ENCODE measurements at places on chromosomes 2 and 18. TPM values are rescaled to one million over a fixed set of nuclear protein-coding genes. Genes with fewer than 3 reads are reported as not detected.

DNA sequence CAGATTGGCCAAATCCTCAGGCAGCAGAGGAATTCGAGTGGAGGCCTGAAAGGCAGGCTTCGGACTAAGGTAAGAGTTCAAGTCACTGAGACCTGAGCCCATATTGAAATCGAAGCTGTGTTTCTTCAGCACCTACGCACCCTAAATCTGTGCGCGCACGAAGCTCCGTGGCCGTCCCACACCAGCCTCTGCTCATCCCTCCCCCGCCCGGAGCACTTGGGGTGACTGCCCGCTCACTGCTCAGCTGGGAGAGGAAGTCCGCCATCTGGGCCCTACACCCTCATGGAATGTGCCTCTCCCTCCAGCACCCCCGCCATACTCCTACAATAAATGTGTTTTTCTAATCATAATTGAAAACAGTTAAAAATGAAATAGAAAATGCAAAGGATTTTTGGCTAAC lies 734.5 kb downstream of the GALR1 start:
- no peak for DNase-seq

- no peak for DNase-seq
Observed at GRCh38 chr2:122081751-122082150, 326.3 kb downstream of the TSN start.

DNA sequence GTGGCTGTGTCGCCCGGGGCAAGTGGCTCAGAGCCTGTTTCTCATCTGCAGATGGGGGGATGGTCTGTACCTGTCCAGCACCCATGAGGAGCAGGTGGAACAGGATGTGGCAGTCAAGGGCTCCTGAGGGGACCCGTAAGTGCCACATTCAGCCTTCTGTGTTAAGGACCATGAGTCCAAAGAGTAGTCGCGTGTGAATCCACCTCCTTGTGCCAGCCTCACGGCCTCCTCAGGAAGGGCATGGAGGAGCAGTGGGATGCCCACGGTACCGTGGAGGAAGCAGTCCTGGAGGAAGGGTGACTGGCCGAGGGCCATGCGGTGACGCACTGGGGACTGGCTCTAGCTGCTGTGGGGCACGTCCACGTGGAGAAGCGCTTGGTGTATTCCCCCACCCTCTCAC lies 61.1 kb downstream of the ODC1 start:
- DNase-seq: no peak

GRCh38 chr2:229282758-229283546 lies 11.9 kb upstream of the PID1 start:
- DNase-seq: peak; percentile 12

DNA sequence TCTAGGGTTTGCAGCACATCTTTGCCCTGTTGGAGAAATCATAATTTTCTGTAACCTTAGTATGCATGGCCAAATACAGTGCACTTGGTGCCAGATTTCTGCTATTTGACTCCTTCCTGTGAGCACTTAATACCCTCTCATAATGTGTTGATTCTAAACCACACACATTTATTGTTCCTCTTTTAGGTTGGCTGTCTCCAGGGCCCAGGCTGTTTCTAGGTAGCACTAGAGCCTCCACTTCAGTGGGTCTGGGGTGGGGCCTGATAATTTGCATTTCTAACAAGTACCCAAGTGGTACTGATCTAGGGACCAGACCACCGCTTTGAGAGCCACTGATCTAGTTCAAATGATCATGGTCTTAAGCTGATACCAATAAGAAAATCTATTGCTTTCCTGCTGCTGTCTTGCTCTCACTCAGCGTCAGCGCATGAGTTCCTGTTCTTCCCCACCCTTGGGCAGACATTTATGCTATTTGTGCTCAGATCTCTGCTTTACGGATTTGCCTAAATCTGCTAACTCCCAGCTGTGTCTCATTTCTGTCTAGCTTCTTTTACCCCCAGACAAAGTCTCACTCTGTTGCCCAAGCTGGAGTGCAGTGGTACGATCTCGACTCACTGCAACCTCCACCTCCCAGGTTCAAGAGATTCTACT lies 7.4 kb downstream of the PTRHD1 start:
- no peak for DNase-seq

DNA sequence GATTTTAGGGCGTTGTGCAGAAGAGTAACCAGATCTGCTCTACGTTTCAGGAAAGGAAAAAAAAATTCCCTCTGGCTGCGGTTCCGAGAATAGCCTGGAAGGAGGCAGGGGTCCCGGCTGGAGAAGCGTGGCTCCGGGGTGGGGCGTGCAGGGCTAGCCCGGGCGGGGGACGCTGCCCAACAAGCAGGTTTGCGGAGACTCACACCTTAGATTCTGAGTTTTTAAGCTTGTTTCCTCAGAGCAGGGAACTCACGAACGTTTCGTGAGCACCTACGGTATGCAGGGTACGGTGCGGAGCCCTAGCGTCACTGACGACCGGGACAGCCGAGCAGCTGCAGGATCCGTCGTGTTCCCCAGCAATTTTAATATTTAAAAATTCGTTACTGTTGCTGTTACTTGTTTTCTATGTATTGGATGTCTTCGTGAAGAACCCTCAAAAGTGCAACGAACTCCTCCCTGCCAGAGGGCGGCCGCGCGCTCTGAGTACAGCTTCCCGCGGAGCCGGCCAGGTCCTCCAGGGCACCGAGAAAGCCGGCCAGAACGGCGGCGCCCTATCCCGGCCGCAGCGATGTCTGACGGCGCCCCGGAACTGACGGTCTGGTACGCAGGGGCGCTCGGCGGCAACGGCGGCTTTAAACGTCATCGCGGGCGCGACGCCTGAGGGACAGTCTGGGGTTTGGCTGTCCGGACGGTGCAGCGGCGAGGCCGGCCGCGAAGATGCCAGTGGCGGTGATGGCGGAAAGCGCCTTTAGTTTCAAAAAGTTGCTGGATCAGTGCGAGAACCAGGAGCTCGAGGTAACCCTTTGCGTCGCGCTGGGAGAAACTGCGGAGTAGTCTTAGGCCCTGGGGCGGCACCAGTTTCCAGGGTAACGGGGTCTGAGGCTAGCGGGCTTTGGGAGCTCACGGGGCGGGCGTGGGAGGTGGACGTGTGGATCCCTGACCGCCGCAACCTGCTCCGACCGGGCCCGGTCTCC lies at the start of gene COPS8:
Gene COPS8, plus strand, starts transcription at position 642 of the 974 bp plus-strand sequence. Its CDS starts 76 bp downstream, at position 718.
- DNase-seq: peak; percentile 94

DNA sequence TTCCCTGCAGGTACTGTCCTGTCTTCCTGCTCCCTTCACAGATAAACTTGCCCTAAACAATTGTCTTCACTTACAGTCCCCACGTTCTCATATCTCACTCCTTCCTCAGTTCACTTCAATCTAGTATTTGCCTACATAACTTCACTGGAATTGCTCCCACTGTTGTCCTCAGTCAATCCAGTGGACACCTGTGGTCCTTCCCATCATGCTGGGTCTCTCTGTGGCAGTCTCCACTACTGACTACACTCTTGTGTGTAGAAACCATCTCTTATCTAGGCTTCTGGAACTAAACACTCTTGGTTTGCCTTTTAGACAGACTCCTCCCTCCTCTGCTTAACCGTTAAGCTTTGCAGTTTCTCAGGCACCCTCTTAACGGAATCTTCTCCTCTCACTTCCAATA lies 58.8 kb downstream of the COPS8 start:
- no peak for DNase-seq

PHLPP1 gene
- polyA plus RNA-seq: not detected

- DNase-seq: no peak
Observed at GRCh38 chr18:3384664-3385563, 65.1 kb upstream of the TGIF1 start.

DNA sequence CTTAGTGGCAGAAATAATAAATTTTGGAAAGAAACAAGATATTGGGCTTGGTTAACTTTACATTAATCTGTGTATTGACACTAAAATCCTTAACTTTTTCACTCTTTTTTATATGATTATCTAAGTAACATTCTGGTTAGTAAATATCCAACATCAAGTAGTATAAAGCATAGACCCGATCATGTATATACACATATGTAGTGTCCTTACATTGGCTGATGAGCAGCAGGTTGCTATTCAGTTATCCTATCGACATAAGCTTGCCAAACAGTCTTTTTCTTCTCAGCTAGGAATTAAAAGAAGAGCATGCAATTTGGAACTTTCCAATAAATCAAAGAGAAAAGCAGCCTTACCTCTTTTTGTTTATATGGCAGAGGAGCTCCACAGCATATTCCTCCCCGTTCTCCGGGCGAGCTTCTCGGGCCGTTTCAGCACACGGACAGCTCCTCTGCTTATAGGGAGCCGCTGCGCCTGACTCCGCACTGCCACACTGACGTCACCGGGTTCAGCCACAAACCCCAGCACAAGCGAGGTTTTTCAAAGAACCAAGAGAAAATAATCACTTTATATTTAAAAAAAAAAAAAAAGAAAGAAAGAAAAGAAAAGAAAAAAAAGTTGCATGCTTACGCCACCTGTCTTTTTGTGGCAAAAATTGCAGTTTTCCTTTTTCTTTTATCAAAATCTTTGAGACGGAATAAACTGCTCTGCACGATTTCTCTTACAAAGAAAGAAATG lies at the start of gene SCG2:
Gene SCG2, minus strand, starts transcription at position 430 of the 735 bp plus-strand sequence. CDS start 3,079 bp downstream, outside the sequence.
- DNase-seq: peak; percentile 85

B3GNT2 gene
- 10.1 TPM for polyA plus RNA-seq

GRCh38 chr2:9110893-9111569 lies 95.6 kb upstream of the ASAP2 start:
- no peak for DNase-seq

- DNase-seq: no peak
Observed at GRCh38 chr2:231390667-231391066, 4.8 kb upstream of the B3GNT7 start.

NT5DC4 gene
- not detected for polyA plus RNA-seq

ESPNL gene
- polyA plus RNA-seq: 1.4 TPM

GRCh38 chr2:159266554-159266953 lies 19.9 kb downstream of the WDSUB1 start:
- no peak for DNase-seq

GRCh38 chr2:64946769-64947247 lies 42.4 kb upstream of the SLC1A4 start:
- no peak for DNase-seq

EPB41L5 gene
- not detected for polyA plus RNA-seq

COLEC12 gene
- 32.2 TPM for polyA plus RNA-seq

- DNase-seq: no peak
Observed at GRCh38 chr18:48926420-48926857, 24.3 kb downstream of the SMAD7 start.

Data from muscle of arm (tissue), 14 donors.